Fibroblast of the aortic adventitia (primary cell): ENCODE measurements at places on chromosomes 2 and 18. TPM values are rescaled to one million over a fixed set of nuclear protein-coding genes. Genes with fewer than 3 reads are reported as not detected.
A peak's percentile ranks its signal among the peaks of the same experiment; 100 is the strongest.

- DNase-seq: no peak
These were observed 112.3 kb downstream of the GALNT1 start for GRCh38 chr18:35693829-35694228.

- DNase-seq: peak; percentile 88
These were observed 332.4 kb downstream of the GULP1 start for GRCh38 chr2:188623995-188624643.

DNA sequence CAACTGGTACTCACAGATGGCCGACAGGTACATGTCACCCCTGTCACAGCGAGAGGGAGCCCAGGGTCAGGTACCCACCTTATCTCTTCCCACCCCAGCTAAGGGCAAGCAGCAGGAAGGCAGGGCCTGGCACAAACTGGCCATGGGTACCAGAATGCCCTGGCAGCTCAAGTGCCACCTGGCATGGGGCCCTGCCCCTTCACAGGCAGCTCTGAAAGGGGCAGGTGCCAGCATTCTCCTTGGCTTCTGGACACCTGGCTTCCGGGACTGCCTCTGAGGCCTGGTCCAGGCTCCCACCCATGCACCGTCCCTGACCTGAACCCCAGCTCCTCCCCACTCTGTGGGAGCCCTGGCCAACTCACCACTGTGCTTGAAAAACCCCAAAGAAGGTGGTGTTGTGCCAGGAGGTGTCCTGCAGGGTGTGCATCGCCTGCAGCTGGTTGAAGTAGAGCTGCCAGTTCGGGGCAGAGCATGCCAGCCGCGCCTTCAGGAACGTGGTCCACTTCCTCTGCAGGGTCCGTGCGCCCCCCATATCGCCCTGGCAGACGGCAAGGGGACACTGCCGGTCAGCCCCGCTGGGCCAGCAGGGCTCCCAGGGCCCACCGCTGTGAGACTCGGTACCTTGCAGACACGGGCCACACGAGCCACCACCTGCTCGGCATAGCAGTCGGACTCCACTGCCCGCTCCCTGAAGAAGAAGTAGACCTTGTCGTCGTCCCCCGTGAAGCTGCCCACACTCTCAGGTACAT lies 5.4 kb downstream of the SEMA4C start:
- DNase-seq: no peak

DNA sequence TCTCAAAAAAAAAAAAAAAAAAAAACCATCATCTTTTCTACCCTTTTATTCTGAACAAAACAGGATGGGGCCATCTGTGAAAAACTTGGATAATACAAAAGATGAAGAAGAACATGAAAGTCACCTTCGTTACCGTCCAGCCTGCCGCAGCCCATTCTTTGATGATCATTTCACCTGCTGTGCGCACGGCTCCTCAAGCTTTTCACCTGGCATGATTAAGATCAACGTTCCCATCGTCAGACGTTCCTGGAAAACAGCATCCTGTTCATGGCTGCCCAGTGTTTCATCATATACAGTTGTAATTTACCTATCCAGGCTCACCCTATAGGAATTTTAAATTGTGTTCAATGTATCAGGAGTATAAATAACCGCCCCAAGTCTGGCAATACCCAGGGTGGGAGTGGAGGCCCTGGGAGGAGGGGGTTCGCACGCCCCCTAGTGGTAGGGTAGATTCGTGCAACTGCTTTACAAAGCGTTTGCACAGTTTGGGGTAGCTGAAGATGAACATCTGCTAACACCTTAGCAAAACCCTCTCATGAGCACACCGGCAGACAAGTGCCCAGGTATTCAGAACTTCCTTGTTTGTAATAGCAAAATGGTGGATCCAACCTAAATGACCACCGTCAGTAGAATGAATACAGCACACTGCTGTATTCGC lies 49.0 kb upstream of the GLI2 start:
- no peak for DNase-seq

DNA sequence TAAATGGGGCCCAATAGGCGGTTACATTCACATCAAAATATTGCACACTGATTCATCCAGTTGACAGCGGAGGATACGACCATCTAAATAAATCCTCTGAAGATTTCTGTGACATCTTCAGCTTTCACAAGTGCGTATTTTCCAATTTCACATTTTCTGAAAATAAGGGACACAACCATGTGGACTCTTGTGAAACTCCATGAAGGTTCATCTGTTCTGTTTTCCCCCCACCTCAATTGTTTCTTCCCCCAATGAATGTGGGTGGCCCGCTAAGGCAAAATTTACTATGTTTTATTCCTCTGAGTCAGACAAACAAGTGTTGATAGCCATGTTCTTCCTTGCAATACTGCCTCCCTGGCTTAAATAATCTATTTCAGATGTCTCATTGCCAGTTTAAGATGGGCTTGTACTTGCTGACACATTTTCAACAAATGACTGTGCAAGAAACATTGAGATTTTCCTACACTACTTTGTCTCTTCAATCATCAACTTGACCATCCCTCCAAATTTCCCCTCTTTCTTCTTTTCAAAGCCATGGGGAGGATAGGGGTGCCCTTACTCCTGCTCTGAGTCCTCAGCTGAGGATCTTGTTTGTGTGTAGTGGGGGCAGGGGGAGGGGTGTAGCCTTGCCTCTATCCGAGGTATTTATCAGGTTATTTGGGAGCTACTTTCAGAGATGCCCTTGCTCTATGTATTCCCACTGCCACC lies 78.2 kb downstream of the BCL11A start:
- no peak for DNase-seq

GRCh38 chr18:74516271-74517235 lies 17.7 kb upstream of the CNDP1 start:
- DNase-seq: no peak

- no peak for DNase-seq
These were observed 178.2 kb downstream of the PPP1R1C start for GRCh38 chr2:182163878-182164277.

GRCh38 chr2:149075853-149076252 lies 37.4 kb downstream of the LYPD6B start:
- peak; percentile 20 for DNase-seq

Gene FAM228A
- total RNA-seq: 0.18 and 1.3 TPM in 2 replicates

Gene TEX44
- total RNA-seq: not detected in 2 replicates

Gene GCG
- not detected in 2 replicates for total RNA-seq
